ENCODE measurements at places on chromosomes 7 and 10. TPM values are rescaled to one million over a fixed set of nuclear protein-coding genes. Genes with fewer than 3 reads are reported as not detected.

- DNase-seq: no peak
Observed at GRCh38 chr7:96426685-96427084, 104.8 kb upstream of the SLC25A13 start.

DNA sequence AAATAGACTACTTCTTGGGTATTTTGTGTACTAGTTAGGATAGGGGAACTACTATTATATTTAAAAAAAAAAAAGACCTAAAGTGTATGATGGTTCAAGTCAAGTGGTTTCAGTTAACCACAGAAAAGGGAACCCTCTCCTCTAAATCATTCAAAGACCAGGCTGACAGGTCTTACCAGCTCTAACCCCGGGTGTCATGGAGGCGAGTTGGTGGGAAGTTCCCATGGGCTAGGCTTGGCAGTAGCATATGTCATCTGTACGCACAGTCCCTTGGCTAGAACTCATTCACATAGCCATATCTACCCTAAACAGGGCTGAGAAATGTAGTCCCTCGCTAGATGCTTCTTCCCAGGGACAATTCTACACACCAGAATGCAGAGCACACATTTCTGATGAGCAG lies 37.7 kb upstream of the KCNMA1 start:
- no peak for DNase-seq

- DNase-seq: peak; percentile 7
Observed at GRCh38 chr10:17199351-17199804, 2.1 kb downstream of the TRDMT1 start.

- DNase-seq: no peak
Observed at GRCh38 chr7:69937097-69937496, 338.8 kb downstream of the AUTS2 start.

GRCh38 chr7:87356448-87356847 lies 11.0 kb downstream of the CROT start:
- no peak for DNase-seq

DNA sequence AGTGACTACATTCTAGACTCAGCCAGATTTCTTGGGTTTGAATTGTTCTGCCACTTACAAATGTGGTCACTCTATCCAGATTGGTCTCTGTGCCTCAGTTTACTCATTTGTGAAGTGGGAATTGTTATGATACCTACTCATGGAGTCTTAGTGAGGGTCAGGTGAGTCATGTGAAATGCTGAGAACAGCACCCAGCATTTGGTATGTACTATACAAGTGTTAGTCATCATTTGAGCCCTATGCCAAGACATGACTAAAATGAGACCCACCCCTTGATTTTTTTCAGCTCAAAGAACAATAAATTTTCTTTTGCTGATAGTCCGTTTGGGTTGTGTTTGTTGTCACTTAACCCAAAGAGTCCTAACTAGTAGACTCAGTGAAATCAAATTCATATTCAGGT lies 92.8 kb downstream of the CHN2 start:
- DNase-seq: no peak

DNA sequence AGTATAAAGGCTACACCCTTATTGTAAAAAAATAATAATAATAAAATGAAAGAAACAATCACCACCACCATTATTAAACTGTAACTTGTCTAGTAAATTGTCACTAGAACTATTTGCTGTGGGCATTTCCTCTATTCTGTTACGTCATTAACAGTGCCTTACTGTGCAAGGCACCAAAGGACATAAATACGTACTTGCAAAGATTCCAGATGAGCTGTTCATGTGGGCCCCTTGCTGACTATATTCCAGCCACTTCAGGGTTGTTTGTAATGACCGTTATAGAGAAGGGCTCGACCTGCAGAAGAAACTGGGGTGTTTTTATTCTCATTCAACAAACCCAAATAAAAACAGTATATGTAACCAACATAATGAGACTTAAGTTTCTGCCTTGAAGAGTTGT lies 60.4 kb downstream of the KLRG2 start:
- no peak for DNase-seq

GRCh38 chr10:88866454-88866853 lies 13.6 kb upstream of the STAMBPL1 start:
- no peak for DNase-seq

DNA sequence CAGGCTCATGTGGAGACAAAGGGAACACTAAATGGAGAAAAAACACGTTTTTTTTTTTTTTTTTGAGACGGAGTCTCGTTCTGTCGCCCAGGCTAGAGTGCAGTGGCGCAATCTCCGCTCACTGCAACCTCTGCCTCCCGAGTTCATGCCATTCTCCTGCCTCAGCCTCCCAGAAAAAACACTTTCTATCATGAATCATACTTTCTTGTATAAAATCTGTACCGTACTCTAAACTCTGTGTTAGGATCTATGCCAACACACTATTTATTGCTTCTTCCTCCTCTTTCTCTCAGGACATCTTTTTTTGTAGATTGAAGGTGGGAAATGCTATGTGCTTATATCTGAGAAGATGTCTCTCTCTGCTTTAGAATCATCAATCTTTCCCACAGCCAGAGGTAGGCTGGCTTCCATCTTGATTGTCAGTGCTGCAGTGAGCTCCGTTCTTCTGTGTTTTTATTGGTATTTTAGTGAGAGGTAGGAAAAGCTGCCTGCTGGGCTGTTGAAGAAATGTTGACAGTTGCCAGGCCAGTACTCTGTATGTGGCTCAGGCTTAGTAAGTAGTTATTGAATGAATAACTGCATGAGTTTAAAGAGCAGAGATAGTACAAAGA lies 101.1 kb downstream of the GPR85 start:
- no peak for DNase-seq

- no peak for DNase-seq
Observed at GRCh38 chr7:135359615-135360014, 126.0 kb downstream of the STRA8 start.

DNA sequence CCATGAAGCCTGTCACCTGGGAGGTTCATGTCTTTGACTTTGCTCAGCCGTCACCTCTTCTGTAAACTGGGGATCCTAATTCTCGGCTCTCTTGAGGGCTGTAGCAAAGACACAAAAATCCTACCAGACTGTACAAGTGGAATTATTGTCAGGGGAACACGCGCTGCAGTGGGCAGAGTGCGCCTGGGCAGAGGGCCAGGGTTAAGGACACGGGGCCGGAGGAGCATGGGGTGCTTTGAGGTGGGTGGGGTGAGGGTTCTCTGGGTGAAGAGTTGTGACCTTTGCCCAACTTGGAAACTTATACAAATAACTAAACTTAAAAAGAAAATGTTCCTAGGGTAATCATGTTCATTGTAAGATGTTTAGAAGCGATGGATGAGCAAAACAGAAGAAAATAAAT lies 36.0 kb downstream of the PALD1 start:
- no peak for DNase-seq

GRCh38 chr10:21498377-21498776 lies 27.1 kb downstream of the SKIDA1 start:
- DNase-seq: no peak

- DNase-seq: no peak
Observed at GRCh38 chr10:68574051-68574450, 13.9 kb downstream of the TET1 start.

GRCh38 chr7:117237646-117238045 lies 85.2 kb downstream of the WNT2 start:
- DNase-seq: no peak

- DNase-seq: no peak
Observed at GRCh38 chr7:111528331-111528730, 34.0 kb downstream of the IMMP2L start.

DNA sequence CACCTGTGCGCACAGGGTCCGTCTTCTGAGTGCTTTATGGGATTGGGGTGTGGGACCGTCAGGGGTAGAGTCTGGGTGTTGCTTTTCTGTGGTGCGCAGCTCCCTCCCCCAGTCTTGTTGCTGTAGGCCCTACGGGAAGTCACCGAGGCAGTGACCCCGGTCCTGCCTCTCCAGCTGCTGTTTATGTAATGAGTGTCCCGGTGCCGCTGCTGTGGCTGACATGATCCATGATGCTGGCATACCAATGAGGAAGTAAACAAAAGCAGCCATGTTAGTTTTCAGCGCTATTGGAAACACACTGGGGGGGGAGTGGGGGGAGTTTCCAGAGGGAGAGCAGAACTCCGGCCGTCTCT lies 1.1 kb downstream of the TRIM8 start:
- no peak for DNase-seq

DNA sequence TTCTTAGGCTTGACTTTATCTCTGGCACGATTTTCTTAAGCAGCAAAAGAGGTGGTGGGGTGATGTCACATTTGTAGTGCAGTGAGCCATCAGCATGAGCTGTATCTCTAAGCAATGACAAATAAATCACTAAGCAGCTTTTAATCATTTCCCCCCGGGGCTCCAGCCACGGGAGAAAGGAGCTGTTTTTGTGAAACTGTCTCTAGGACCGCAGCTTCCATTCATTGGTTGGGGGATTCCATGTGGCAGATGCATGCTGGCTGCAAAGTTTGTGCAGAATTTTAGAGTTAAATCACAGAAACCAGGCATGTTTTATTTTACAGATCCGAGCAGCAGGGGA lies 464 bp downstream of the KIAA1217 start:
- no peak for DNase-seq

Gene MSS51
- total RNA-seq: 2.2 TPM

Gene FAM237B
- total RNA-seq: not detected

Gene CREM
- 36.0 TPM for total RNA-seq

Gene FUOM
- 27.2 TPM for total RNA-seq

Gene PON1
- total RNA-seq: not detected

Gene LIPA
- 10.1 TPM for total RNA-seq

Gene KLLN
- total RNA-seq: 0.10 TPM

Gene PON3
- total RNA-seq: not detected

Gene CDC14C
- 0.07 TPM for total RNA-seq

Gene CRPPA
- total RNA-seq: 0.30 TPM

Gene ATOH7
- 0.15 TPM for total RNA-seq

Gene NRBF2
- total RNA-seq: 31.3 TPM

Gene SCART1
- 0.44 TPM for total RNA-seq

Gene CUBN
- 0.10 TPM for total RNA-seq

Gene HYAL4
- 0.11 TPM for total RNA-seq

Gene FAM221A
- total RNA-seq: 16.6 TPM

Data from H7 (cell line).